EL (cell line): ENCODE measurements at places on chromosomes 16 and 17.
A peak's percentile ranks its signal among the peaks of the same experiment; 100 is the strongest.

GRCh38 chr17:21452377-21453143 is 76.4 kb downstream of the KCNJ12 start:
- DNase-seq = peak; percentile 72

- no peak for DNase-seq
These were observed 7.4 kb downstream of the POLR2A start for GRCh38 chr17:7491583-7491982.

GRCh38 chr17:81329927-81330883 is 35.1 kb upstream of the SLC38A10 start:
- no peak for DNase-seq

- DNase-seq = no peak
These were observed 14.8 kb upstream of the C17orf113 start for GRCh38 chr17:42065201-42065600.

DNA sequence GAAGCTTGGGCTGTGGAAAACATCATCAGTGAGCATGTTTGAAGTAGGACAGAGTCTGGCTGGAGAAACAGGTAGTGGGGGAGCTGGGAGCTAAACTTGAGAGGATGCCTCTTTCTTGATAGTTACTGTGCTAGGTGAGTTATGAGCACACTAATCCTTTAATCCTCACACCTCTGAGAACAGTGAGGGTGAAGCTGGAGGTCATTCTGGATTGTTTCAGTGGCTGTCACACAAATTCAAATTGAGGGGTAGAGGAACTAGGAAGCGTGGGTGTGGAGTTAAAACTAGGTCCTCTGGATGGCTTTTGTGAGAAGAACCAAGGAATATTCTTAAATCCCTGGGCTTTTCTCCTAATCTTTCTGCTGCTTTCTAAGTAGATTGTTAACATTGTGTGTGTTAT is 3.3 kb downstream of the AKAP1 start:
- no peak for DNase-seq
